ENCODE measurements at places on chromosomes 5 and 9. TPM values are rescaled to one million over a fixed set of nuclear protein-coding genes. Genes with fewer than 3 reads are reported as not detected.

Gene TUSC1
- not detected for total RNA-seq

Gene AJM1
- total RNA-seq = 3.3 TPM

Gene SMIM33
- not detected for total RNA-seq

Gene SYK
- 1.4 TPM for total RNA-seq

Gene SLIT3
- total RNA-seq = 12.6 TPM

Gene NEUROG1
- total RNA-seq = 7.3 TPM

Gene NTRK2
- total RNA-seq = 20.1 TPM

Gene PCDHGA7
- total RNA-seq = 0.32 TPM

GRCh38 chr5:43802651-43803050 lies 199.7 kb downstream of the NNT start:
- H3K27ac ChIP-seq = no peak overlapping the region
- H3K27me3 ChIP-seq = no peaks in the 10 kb centered on the region
- H3K4me3 ChIP-seq = no peak overlapping the region
- no peaks in the 10 kb centered on the region for H3K36me3 ChIP-seq

GRCh38 chr9:109422641-109423040 lies 75.5 kb downstream of the PTPN3 start:
- H3K4me3 ChIP-seq = no peak overlapping the region
- peaks cover 75% of the 10 kb centered on the region for H3K4me1 ChIP-seq
- DNase-seq = no peak
- H3K27ac ChIP-seq = peak overlapping the region; percentile 14
- no peaks in the 10 kb centered on the region for H3K36me3 ChIP-seq

DNA sequence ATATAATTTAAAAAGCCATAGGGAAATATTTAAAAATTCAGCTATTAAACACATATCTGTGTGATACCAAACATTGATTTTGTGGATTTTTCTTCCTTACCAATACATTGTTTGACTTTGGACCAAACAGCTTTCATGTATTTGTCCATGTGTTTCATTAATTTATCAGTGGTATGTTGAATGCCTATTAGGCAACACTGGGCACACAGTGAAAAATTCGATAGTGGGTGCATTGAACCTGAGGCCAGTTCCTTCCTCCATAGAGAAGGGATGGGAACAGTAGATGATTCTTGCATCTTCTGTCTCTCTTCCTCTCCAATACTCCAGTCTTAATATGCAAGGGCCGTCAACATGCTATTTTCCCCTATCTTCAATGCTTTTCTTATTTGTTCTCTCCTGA lies 110.2 kb upstream of the NR3C1 start:
- no peaks in the 10 kb centered on the region for H3K27me3 ChIP-seq
- H3K4me3 ChIP-seq = no peak overlapping the region
- no peak for DNase-seq
- H3K27ac ChIP-seq = no peak overlapping the region
- H3K36me3 ChIP-seq = no peaks in the 10 kb centered on the region
- H3K4me1 ChIP-seq = peaks cover 5% of the 10 kb centered on the region

- no peaks in the 10 kb centered on the region for H3K36me3 ChIP-seq
- H3K27ac ChIP-seq = no peak overlapping the region
- no peaks in the 10 kb centered on the region for H3K4me1 ChIP-seq
Measured at GRCh38 chr5:96615223-96615622, 47.0 kb upstream of the CAST start.

DNA sequence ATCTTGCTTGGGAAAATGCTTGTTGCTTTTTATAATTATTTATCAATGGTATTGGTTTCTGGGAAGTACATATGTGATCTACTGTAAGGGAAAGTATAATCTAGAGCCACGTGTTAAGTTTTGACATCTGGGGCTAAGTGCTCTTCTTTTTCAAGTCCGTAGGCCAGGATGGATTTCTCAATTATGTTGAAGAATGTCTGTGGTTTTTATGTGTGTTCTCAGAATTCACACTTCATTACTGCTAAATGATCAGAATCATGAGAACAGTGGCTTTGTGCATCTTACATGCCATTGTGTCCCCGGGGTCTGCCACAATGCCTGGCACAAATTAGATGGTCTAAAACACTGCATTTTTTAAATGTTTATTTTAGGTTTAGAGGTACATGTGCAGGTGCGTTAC lies 14.5 kb upstream of the AUH start:
- no peak overlapping the region for H3K27ac ChIP-seq
- H3K4me1 ChIP-seq = no peaks in the 10 kb centered on the region
- H3K36me3 ChIP-seq = peaks cover 2% of the 10 kb centered on the region
- no peak for DNase-seq
- no peak overlapping the region for H3K4me3 ChIP-seq

- no peak within 1 kb of the TSS for H3K27ac ChIP-seq
- DNase-seq = no peak
- peaks cover 11% of the 10 kb centered on the region for H3K4me1 ChIP-seq
- peaks cover 67% of the 10 kb centered on the region for H3K27me3 ChIP-seq
Measured at GRCh38 chr5:180591311-180591887, at the start of gene SCGB3A1. TSS of gene SCGB3A1 (minus strand) at chr5:180591499. CDS start at chr5:180591462, 37 bp downstream.

DNA sequence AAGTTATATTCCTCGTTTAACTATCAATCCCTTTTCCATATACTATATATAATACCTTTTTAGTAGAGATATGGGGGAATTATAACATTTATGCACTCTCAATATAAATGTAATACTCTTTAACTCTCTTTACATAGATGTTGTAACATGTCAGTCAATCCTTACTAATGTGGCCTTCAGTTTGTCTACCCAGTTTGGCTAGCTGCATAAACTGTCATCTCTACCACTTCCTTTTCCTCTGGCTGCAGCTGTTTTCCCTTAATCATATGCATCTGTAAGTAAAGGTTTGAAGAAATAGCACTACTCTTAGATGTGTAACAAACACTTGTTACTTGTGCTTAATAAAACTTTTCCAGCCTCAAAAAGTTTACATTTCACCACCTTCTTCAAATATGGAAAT lies 13.4 kb downstream of the ABHD17B start:
- peaks cover 43% of the 10 kb centered on the region for H3K4me1 ChIP-seq
- DNase-seq = no peak
- no peak overlapping the region for H3K27ac ChIP-seq
- no peak overlapping the region for H3K4me3 ChIP-seq

GRCh38 chr9:126849591-126850225 lies 10.7 kb upstream of the ZBTB34 start:
- H3K36me3 ChIP-seq = no peaks in the 10 kb centered on the region
- no peak for DNase-seq

DNA sequence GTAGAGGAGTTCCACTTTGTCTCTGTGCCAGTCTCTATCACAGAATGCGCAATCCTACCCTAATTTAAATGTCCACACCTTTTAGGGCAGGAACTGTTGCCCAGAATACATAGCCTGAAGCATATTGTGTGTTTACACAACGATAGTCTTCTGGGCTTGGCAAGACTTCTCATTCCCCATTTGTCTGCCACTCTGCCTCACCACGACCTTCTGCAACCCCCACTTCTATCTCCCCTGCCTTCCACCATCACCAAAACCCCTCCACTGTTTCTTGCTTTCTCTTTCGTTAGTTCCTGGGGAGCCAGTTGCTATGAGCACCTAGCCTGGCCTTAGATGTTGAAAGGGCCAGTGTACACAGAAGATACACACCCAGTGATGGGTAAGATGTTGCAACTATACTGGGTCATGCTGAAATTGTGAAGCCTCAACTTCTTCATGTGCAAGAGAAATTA lies 883 bp upstream of the RNF145 start:
- H3K36me3 ChIP-seq = no peaks in the 10 kb centered on the region
- DNase-seq = no peak
- peak overlapping the region; percentile 94 for H3K4me3 ChIP-seq
- H3K4me1 ChIP-seq = peaks cover 42% of the 10 kb centered on the region
- peaks cover 3% of the 10 kb centered on the region for H3K27me3 ChIP-seq
- no peak overlapping the region for H3K27ac ChIP-seq

- H3K27me3 ChIP-seq = no peaks in the 10 kb centered on the region
- H3K27ac ChIP-seq = no peak overlapping the region
- no peak overlapping the region for H3K4me3 ChIP-seq
- no peak for DNase-seq
- H3K4me1 ChIP-seq = peaks cover 4% of the 10 kb centered on the region
- H3K36me3 ChIP-seq = no peaks in the 10 kb centered on the region
Measured at GRCh38 chr5:67156976-67157583, 39.5 kb downstream of the CD180 start.

DNA sequence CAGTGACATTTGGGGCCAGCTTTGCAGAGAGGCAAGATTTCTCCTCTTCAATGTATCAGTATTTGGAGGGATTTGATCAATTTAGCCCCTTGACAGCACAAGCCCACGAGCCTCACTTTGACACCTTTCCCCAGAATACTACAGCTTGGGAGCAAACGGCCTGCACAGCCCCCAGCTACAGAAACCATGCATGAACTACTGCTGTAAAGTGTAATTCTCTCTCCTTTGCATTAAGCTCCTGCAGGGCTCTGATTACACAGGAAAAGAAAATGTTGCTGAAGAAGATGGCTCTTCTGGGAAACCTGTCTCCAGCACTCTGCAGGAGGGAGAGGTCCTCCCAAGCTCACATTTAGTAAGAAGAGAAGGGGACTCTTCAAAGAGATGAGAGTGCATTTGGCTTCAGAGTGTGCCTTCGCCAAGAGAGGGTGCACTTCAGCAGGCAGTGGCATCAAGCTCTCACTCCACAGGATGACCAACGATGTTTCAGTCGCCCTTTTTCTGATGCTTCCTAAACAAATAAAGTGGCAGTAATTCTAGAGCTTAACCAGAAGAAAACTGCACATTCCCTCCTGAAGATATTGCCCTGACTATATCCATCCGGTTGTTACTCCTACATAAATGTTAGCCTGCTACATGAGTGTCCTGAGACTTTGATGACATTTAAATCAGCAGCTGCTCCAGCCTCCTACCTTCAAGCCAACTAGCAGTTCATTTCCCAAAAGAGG lies 272.2 kb downstream of the AUH start:
- H3K4me3 ChIP-seq = no peak overlapping the region
- H3K36me3 ChIP-seq = peaks cover 4% of the 10 kb centered on the region
- no peak for DNase-seq
- no peak overlapping the region for H3K27ac ChIP-seq

- no peaks in the 10 kb centered on the region for H3K4me1 ChIP-seq
- no peak overlapping the region for H3K4me3 ChIP-seq
- no peaks in the 10 kb centered on the region for H3K27me3 ChIP-seq
- H3K36me3 ChIP-seq = no peaks in the 10 kb centered on the region
- no peak overlapping the region for H3K27ac ChIP-seq
- DNase-seq = no peak
Measured at GRCh38 chr5:161751265-161751664, 65.7 kb downstream of the GABRA6 start.

DNA sequence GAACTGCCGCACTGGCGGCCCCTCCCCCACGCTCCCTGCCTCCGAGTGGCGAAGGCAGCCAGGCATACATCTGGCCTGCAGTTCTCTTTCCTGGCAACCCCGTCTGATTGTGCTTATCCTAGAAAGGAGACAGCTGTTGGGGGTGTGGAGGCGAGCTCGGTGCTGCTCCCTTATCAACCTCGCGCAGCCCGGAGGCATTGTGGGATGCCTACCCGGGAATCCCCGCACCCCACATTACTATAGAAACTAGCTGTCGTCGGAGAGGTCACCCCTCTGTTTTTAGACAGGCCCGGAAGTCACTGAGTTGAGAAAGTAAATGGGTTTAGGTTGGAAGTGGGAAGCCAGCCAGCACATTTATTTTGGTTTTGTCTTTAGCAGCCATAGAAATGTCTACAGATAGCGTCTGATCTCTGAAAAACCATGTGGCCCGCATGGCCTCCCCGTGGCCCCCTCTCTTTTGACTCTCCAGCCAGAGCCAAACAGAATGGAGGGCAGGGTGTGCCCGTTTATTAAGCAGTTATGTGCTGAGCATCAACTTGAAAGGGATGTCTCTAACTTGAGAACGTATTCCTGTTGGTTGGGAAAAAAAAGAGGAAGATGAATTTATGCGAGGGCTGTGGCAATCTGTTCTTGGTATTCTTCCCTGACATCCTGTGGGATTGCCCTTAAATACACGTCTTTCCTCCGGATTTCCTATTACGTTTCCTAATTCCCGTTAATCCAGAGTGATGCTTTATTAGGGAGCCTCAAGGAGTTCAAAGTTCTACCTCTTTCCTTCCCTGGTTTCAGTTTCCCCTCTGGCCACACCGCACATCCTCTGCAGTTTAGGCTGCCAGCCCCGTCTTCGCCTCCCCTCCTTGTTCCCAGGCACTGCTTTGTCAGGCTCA lies 3.9 kb downstream of the STC2 start:
- peaks cover 78% of the 10 kb centered on the region for H3K27me3 ChIP-seq
- no peak overlapping the region for H3K27ac ChIP-seq
- no peaks in the 10 kb centered on the region for H3K36me3 ChIP-seq
- DNase-seq = no peak

GRCh38 chr5:88544136-88544645 lies 275.5 kb upstream of the TMEM161B start:
- no peaks in the 10 kb centered on the region for H3K27me3 ChIP-seq
- peaks cover 41% of the 10 kb centered on the region for H3K4me1 ChIP-seq
- H3K4me3 ChIP-seq = no peak overlapping the region
- DNase-seq = no peak
- no peaks in the 10 kb centered on the region for H3K36me3 ChIP-seq

DNA sequence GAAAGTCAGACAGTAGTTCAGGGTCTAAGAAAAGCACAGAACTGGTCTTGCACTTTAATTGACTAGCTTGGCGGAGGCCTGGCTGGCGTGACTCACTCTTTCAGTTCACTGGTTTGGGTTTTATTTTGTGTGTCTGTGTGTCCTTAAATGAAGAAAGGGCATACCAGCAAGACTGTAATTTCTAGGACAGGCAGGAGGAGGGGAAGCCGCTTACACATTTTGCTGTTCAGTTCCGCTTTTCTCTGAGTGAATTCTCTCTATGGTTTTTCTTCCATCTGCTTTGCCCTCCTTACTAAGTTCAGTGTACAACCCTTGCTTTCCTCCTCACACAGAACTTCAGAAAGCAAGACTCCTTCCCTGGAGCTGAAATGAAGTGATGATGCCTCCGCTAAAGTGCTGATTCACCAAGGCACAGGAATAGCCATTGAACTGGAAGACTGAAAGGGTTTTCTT lies 150.8 kb downstream of the MEF2C start:
- no peak for DNase-seq
- no peak overlapping the region for H3K4me3 ChIP-seq
- H3K27ac ChIP-seq = no peak overlapping the region
- peaks cover 5% of the 10 kb centered on the region for H3K36me3 ChIP-seq
- H3K27me3 ChIP-seq = no peaks in the 10 kb centered on the region
